Eye (tissue), 1 donor: ENCODE measurements at places on chromosomes 7 and 10.

- DNase-seq: no peak
Observed at GRCh38 chr10:11522821-11523245, 88.6 kb downstream of the USP6NL start.

- DNase-seq: peak; percentile 1
Observed at GRCh38 chr10:13560597-13560996, 26.2 kb upstream of the PRPF18 start.

DNA sequence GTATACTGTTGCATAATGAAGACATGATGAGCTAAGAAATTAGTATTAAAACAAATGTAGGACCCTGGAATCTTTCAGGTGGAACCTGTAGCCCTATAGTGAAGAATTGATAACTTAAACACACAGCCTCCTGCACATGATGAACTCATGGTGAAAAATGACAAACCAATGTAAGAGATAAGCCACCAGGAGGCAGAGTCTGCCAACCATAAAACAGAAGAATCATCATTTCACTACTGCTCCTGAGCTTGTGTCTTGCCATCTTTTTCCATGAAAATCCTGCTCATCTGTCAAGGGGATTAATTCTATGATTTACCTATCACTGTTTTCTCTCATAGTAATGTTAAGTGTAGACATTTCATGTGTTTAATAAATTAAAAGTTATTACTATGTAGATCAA is 363.9 kb downstream of the MALRD1 start:
- DNase-seq: peak; percentile 67

DNA sequence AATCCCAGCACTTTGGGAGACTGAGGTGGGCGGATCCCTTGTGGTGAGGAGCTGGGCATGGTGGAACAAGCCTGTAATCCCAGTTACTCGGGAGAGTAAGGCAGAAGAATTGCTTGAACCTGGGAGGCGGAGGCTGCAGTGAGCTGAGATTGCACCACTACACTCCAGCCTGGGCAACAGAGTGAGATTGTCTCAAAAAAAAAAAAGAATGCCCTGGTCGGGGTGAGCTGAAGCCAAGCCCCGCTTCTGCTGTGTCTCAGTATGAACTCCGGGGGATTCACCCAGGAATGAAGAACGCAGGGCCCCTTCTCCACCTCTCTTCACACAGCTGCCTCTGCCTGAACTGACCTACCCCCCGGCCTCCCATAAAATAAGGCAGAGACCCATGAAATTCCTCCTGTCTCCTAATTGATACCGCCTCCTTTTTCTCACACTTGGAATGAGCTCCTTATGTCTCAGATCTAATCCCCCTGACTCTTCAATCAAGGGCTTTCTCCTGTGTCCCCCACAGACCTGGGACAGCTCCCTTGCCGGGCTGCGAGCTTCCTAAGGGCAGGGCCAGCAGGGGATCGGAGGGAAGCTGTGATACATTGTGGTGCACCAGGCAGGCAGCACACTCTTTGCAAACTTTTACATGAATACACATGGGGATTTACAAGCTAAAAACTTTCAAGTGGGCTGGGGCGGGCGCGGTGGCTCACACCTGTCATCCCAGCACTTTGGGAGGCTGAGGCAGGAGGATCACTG is 911 bp upstream of the ZP3 start:
- peak; percentile 26 for DNase-seq

DNA sequence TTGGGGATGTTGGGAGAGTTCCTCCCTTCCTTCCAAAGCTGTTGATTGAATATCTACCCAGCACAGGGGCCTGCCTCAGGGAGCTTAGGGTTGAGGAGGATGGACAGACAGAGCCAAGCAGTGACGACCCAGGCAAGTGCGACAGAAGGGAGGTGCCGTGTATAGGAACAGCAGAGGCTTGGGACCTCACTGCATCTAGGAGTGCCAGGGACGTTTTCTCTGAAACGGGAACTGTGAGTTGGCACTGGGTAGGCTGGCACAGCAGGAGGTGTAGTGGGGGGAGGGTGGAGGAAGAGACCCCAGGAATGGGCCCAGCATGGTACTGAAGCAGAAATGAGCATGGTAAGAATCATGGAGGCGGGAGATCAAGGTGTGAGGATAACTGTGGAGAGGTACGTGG is 55.3 kb upstream of the MGMT start:
- no peak for DNase-seq

- no peak for DNase-seq
Observed at GRCh38 chr7:130444751-130445407, 4.1 kb upstream of the CEP41 start.

- DNase-seq: no peak
Observed at GRCh38 chr7:155878674-155879073, 66.4 kb upstream of the SHH start.

GRCh38 chr10:24115403-24115802 is 93.5 kb upstream of the KIAA1217 start:
- no peak for DNase-seq

DNA sequence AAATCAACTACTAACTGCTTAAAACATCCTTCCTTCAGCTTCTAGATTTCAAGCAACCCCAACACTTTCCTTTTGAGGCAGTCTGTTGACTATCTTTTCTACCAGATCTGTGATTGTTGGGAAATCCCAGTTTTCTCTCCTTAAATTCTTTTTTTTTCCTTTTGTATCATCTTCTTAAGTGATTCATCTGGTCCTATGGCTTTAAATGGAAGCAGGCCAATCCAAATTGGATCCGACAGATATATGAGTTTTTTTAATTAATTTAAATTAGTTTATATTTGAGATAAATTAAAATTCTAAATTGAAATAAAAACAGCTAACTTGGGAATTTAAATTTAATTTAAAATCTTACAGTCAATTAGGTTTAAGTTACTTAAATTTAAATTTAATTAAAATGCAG is 151.2 kb upstream of the PCLO start:
- no peak for DNase-seq

DNA sequence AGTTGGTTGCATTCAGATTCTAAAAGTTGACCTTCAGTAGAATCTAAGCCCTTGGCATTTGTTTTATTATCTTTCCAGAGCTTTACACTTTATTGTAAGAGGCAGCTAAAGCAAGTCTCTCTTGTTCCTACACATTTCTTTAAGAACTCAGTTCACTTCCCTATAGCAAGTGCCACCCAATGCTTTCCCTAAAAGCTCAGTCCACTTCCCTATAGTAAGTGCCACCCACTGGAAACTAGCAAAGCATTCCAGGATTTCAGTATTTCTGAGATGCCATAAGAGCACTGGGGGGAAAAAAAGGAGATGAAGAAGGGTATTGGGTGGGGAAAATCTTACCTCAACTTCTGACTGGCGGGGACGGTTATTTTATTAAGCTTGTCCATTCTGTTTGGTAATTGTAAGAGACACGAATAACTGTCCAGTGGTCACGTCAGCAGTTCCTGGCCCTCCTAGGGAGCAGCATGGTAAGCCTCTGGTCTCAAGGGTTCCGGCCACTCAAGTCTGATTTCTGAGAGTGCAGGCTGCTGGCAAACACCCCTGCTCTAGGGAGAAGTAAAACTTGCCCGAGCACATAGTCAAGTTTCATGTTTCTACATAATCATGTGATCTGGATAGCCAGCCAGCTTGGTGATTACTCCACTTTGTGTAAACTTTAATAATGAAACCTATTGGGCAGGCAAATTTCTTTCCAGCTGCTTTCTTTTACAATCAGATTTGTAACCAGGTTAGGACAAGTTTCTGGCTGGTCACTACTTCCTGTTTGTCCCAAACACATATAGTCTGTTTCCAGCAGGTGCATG is at the start of gene BLNK:
TSS of gene BLNK (minus strand) at position 554 of the 800 bp plus-strand sequence. CDS start at position 383, 171 bp downstream.
- peak; percentile 22 for DNase-seq

GRCh38 chr7:44471850-44472249 is 18.6 kb downstream of the NUDCD3 start:
- no peak for DNase-seq

- no peak for DNase-seq
Observed at GRCh38 chr7:139669106-139670061, 108.4 kb downstream of the HIPK2 start.

- no peak for DNase-seq
Observed at GRCh38 chr10:97743169-97743943, 6.4 kb downstream of the ZFYVE27 start.

DNA sequence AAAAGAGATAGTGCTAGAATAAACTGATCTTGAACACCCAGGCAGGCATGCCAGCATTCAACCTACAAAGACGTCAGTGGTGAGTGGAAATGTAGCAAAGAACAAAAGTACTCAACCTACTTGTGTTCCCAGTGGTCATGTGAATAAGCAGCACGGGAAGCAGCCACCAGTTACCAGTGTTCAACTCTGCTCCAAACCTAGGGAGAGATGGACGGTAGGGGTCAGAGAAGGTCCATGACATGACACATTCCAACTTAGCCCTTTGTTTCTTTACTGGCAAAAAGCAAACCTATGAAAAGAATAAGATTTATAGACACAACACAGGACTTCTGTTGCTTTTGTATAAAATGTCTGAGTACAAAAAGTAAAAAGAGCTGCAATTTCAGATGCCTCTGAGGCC is 511.4 kb downstream of the XPNPEP1 start:
- no peak for DNase-seq

DNA sequence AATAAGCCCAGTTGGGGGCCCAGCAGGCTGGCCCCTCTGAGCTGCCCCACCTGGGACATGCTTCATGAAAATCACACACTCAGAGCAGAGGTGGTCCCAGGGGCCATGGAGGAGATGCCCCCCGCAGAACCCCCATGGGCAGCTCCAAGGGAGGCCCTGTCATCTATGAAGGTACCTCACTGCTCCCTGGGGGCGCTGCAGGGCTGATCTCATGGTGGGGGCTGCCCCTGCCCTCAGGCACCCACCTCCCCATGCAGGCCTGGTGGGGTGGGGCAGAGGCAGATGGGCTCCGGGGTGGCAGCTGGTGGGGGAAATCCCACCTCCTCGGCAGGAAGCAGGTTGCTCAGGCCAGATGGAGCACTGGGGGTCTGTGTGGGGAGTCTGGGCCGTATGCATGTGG is 60.5 kb downstream of the YKT6 start:
- DNase-seq: no peak

DNA sequence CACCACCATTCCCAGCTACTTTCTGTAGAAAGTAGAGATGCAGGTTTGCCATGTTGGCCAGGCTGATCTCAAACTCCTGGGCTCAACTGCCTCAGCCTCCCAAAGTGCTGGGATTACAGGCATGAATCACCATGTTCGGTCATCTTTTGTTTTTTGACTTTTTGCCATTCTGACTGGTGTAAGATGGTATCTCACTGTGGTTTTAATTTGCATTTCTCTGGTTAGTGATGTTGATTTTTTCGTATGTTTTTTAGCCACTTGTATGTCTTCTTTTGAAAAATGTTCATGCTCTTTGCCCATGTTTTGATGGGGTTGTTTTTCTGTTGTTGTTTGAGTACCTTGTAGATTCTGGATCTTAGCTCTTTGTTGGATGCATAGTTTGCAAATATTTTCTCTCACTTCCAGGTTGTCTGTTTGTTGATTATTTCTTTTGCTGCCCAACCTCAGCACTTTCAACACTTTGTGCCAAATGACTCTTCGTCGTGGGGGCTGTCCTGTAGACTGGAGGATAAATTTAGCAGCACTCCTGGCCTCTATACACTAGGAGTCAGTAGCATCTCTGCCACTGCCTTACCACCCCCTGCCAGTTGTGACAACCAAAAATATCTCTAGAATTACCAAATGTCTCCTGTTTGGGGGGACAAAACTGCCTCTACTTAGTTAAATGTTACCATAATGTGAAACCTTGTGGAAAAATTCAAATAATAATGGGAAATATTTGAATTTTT is 6.5 kb upstream of the CPED1 start:
- no peak for DNase-seq

DNA sequence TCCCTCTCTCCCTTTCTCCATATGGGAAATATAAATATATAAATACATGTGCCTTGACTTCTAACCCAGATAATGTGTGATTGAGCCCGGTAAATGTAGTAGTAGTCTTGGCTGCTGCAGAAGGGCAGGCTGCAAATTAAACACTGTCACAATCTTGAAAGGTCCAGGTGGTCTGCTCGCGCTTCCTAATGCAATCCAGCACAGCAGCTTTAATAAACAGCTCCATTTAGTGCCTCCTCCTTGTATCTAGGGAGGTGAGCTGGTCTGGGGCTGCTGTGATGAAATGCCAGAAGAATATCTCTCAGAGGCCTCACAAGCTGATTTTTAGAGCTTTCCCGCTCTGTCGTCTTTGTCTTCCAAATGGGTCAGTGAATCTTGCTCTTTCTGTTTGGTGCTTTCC is 782 bp downstream of the POU6F2 start:
- DNase-seq: peak; percentile 44

DNA sequence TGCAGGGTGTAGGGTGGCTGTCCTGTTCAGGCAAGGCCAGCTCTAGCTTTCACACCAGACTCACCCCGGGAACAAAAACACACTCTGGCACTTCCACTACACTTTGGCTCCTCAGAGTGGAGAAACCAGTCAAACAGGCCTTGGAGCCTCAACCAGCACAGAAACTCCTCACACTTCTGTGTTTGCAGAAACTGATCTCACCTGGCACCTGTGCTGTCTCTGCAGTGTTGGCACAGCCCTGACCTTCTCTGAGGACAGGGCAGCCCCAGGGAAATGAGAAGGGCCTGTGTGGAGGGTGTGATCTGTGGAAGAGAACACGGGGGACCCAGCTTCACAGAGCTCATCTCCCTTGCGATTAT is 4.1 kb upstream of the CALML5 start:
- peak; percentile 31 for DNase-seq

- DNase-seq: no peak
Observed at GRCh38 chr10:98474628-98475027, 27.9 kb upstream of the HPS1 start.
